Activated CD8-positive, alpha-beta memory T cell treated with anti-CD3 and anti-CD28 coated beads for 48 hours (primary cell): ENCODE measurements at places on chromosomes 4 and X.
A peak's percentile ranks its signal among the peaks of the same experiment; 100 is the strongest.

- DNase-seq, result no peak
These were observed 16.6 kb downstream of the GPKOW start for GRCh38 chrX:49106930-49107329.

- DNase-seq, result no peak
These were observed 57.3 kb upstream of the ADGRA3 start for GRCh38 chr4:22573198-22573597.

- DNase-seq, result no peak
These were observed 412.3 kb downstream of the PDGFC start for GRCh38 chr4:156559346-156559745.

DNA sequence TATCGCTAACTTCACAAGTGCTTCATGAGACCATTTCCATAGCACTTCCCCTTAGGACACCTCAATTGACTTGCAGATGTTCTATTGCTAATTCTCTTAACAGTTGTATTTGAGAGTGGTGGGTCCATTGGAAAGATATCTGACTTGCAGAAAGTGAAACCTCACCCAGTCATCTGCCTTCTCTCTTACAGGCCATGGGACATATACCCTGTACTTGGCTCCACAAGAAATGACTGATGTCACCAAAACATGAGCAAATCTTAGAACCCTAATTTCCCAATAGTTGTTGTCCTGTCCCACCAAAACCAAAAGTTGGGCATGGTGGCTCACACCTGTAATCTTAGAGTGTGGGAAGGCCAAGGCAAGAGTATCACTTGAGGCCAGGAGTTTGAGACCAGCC is 101.9 kb upstream of the MAML3 start:
- DNase-seq, result no peak

GRCh38 chr4:15935504-15936402 is 2.8 kb downstream of the FGFBP1 start:
- DNase-seq, result no peak

- DNase-seq, result no peak
These were observed 44.2 kb downstream of the DLG3 start for GRCh38 chrX:70488856-70489255.

DNA sequence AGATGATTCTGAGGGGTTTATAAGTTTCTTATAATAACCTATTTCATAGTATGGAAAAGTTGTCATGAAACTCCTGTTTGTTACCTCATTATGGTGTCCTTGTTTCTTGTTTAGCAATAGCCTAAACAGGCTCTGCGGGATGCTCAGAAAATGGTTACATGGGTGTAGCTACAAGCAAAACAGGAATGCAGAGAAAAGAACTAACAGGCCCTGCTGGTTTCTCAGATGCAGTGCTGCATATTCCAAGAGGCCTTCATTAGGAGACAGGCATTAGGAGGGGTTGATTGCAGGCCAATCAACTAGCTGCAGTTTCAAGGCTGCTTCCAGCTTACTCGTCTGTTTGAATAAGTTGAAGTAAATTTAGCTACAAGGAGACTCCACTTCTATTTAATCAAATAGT is 37.6 kb upstream of the HPGD start:
- DNase-seq, result no peak

- DNase-seq, result no peak
These were observed 30.7 kb downstream of the CBR4 start for GRCh38 chr4:168979338-168979737.

DNA sequence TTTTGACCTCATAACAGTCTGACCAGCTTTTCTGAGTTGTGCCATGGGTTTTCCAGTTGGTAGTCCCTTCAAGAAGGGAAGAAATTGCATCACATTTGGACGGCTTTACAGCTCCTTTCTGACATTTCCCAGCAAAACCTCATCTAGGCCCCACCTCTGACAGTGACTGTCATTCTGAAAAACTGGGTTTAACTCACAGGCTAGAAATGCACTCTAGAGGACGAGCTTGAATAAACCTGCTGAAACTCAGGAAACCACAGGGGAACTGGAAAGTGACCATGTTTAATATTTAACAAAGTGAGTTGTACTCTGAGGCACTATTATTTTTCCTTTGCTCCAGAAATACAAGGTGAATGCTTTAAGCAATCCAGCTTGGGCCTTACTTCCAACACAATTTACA is 434.3 kb upstream of the RASGEF1B start:
- no peak for DNase-seq

DNA sequence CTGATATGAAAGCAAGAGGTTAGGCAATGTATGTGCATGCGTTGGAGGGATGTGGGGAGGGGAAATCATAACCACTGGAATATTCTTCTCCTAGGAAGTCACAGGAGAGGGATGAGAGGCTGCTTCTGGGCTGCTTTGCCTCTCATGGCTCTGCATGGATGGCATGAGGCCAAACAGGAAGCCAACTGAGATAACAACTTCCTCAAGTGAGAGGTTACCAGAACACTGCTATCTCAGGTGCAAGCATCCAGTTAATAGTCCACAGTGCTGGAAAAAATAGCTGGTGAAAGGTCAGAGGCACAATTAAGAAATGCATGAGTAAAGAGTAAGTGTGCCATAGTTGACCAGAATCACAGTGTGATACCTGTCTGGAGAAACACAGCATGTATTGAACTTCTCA is 113.3 kb downstream of the ELOVL6 start:
- no peak for DNase-seq

- DNase-seq, result peak; percentile 82
These were observed 5.0 kb upstream of the NYX start for GRCh38 chrX:41441934-41442823.

DNA sequence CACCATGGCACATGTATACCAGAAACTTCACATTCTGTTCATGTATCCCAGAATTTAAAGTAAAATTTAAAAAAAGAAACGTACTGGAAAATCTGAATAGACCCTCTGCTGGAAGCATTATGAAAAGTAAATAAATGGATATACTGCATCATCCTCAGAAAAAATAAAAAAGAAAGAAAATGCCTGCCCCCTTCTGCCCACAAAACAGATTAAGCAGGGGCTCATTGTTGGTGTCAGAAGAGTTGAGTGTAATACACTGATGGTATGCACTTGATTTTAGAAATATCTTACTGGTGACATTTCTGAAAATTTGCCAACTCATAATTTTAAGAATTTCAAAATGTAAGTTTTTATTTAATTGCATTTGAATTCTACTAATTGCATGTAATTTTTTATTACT is 77.8 kb downstream of the LRP2BP start:
- DNase-seq, result no peak

- DNase-seq, result peak; percentile 30
These were observed at the start of gene TBC1D1 for GRCh38 chr4:37890801-37891259. Gene TBC1D1 (plus strand): TSS chr4:37891084. CDS start chr4:37902096, 11,012 bp downstream.

DNA sequence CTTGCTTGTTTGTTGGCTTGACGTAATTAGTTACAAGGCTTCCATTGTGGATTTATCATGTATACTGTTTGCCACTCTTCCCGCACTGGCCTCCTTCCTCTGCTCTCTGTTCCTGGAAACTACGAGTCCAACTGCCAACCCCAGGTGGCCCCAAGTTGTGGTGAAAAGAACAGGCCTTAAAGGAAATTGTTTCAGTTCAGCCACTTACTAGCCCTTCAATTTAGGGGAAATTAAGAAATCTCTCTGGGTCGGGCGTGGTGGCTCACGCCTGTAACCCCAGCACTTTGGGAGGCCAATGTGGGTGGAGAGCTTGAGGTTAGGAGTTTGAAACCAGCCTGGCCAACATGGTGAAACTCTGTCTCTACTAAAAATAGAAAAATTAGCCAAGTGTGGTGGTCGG is 28.0 kb downstream of the RBM47 start:
- DNase-seq, result no peak

DNA sequence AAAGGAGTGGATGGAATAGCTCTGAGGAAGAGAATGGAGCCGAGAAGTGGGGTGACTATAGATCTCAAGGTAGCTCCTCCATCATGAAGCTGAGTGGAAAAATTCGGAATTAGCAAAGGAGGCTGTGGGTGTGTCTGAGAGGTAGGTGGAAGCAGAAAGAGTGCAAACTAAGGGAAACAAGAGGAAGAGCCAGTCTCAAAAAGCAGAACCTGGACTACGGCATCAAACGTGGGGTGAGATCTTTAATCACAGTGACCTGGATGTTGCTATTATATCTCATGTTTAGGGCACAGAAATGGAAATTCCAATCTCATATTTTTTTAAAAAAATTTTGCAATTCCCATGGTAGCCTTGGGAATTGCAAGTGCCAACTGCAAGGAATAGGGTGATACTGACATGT is 162.5 kb upstream of the RASGEF1B start:
- DNase-seq, result no peak

DNA sequence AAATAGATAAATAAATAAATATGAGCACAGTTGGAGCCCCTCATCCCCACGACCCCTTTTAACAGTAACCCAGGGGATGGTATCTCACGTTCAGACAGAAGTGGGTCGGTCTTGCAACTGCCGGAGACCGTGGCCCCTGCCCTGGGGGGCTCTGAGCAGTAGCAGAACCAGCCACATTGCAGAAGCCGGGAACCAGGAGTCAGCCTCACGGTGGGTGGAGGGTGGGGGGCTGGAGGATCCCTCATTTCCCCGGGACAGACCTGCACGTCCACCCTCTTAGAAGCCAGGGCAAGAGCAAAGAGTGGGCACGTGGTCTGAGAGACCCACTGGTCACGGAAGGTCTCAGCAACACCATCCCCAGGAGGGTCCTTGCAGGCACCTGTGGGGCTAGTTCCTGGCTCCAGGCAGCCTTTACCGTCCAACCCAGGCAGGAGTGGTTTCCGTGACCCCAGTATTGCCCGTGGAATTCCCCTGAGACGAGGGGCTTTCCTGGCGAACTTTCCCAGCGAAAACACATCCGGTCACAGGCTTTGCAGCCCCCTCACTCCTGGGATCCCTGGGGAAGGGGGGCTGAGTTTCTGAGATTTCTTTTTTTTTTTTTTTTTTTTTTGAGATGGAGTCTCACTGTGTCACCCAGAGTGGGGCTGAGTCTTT is 8.8 kb upstream of the IL3RA start:
- DNase-seq, result no peak

DNA sequence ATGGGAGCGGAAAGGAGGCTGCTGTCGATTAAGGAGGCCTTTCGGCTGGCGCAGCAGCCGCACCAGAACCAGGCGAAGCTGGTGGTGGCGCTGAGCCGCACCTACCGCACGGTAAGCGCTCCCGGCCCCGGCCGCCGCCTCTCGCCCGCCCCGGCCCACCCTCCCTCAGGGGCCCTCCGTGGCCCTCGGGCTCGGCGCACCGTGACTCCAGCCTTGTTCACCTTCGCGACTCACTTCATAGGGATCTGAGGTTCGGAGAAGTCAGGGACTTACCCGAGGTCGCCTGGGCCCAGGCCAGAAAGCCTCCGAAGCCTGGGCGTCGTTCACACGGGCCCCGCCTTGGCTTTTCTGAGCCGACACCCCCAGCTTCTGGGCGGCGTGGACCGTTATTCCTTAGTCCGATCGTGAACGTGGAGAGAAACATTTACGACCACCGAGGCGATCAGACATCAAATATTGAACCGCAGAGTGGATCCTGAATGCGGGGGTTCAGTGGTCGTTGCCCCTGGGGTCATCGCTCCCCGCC is 362 bp downstream of the NCAPG start:
- DNase-seq, result no peak
